ENCODE measurements at places on chromosomes 5 and 9.

DNA sequence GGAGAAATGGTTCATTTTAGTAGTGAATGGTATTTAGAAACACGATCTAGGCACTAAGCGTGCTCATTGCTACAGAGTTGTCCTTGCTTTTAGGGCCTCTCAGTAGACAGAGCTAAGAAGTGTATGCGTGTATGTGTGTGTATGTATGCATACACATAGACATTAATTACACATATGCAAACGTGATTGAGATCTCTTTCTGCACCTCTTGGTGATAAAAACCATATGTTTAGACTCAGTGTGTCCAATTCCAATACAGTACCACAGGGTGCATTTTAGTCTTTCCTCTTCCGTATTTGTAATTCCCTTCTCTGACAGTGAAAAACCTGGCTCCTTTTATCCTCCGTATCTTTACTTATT, 13.1 kb downstream of the TRIO start:
- H3K36me3 ChIP-seq, result no peaks in the 10 kb centered on the region
- DNase-seq, result no peak
- no peak overlapping the region for H3K4me3 ChIP-seq
- H3K4me1 ChIP-seq, result peaks cover 42% of the 10 kb centered on the region
- H3K27ac ChIP-seq, result no peak overlapping the region

DNA sequence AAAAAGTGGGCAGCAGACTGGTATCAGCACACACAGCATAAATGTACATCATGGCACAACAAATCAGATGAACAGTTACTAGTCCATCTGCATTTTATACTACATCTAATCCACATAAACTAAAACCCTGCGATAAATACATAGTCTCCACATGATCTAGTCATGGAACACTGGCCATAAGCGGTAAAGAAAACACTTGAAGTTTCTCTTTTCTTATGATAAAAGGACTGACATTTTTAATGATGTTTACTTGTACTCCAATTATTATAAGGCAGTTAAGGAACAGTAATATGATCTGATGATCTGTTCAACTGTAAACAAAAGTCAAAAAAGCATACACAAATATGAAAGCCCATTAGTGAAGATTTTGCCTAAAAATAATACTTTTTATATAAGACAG, 112.5 kb downstream of the MPDZ start:
- H3K4me1 ChIP-seq, result no peaks in the 10 kb centered on the region
- no peak overlapping the region for H3K4me3 ChIP-seq
- no peak overlapping the region for H3K27ac ChIP-seq
- no peaks in the 10 kb centered on the region for H3K36me3 ChIP-seq
- H3K27me3 ChIP-seq, result no peaks in the 10 kb centered on the region

DNA sequence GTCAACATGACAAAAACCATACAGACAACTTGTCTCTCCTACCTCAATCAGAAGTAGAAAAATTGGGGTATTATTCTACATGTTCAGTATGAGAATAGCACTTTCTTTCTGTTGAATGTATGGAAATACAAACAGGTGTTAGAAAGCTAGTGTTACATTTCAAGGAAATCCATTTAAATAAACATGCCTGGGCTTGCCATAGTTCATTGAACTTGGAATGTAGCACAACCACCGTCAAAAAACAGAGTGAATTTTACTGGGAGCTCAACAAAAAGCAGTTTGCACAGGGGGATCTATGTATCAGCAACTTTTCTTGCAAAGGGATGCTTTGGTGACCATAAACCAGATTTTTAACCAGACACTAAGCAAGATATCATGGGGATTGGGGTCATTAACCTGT, 307.9 kb upstream of the SMARCA2 start:
- no peaks in the 10 kb centered on the region for H3K36me3 ChIP-seq
- no peak overlapping the region for H3K27ac ChIP-seq
- peaks cover 4% of the 10 kb centered on the region for H3K27me3 ChIP-seq
- H3K4me3 ChIP-seq, result no peak overlapping the region

DNA sequence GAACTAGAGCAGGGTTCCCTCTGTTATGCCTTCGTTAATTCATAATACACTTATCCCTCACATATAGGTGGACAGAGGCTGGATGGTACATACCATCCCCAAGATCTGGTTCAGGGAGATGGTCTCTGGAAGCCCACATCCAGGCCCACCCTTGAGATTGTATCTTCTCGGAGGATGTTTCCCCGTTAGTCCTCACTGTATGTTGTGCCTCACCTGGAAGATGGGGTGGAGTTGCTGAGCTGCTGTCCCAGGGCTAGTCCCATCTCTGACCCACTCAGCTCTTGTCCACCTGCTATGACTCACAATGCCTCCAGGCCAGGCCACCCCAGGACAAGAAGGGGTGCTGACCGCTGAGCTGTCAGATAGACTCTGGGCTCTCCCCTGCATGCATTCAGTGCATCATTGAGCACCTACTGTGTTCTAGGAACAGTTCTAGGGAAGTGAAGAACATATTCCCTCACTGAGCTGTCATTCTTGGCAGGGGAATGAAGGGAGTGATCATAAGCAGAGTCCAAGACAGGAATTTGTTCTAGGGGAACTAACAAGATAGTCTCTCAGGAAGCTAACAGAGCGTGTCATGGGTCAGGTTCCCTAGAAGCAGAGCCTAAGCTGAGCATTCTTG, at the start of gene CBY3:
CBY3 (minus strand) TSS at position 255 of the 622 bp plus-strand sequence; CDS start at position 139, 116 bp downstream.
- no peaks in the 10 kb centered on the region for H3K36me3 ChIP-seq
- DNase-seq, result no peak
- H3K27me3 ChIP-seq, result no peaks in the 10 kb centered on the region
- H3K27ac ChIP-seq, result peak within 1 kb of the TSS; percentile 25
- H3K4me3 ChIP-seq, result peak within 1 kb of the TSS; percentile 75

- H3K36me3 ChIP-seq, result no peaks in the 10 kb centered on the region
- no peak overlapping the region for H3K4me3 ChIP-seq
- H3K27me3 ChIP-seq, result peaks cover 31% of the 10 kb centered on the region
- DNase-seq, result no peak
- no peak overlapping the region for H3K27ac ChIP-seq
Observed at GRCh38 chr5:170300361-170301013, 2.9 kb upstream of the LCP2 start.

DNA sequence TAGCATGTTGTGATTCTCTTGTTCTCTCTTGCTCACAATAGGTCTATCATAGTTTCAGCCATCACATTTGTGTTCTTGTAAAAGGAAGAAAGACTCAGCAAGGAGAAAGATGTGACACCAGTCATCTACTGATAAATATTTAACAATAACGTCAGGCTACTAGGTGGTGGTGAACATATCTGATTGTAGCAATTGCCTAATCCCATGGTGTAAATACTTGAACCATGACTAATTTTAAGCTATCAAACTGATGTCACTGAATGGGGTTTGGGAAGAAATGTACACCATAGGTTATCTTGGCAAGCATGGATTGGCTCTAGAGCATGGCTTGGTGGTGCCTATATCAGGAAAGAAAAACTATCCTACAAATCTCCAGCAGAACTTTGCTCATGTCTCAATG, 16.6 kb downstream of the DMRTA1 start:
- H3K36me3 ChIP-seq, result no peaks in the 10 kb centered on the region
- H3K4me3 ChIP-seq, result no peak overlapping the region
- DNase-seq, result no peak
- no peak overlapping the region for H3K27ac ChIP-seq
- H3K27me3 ChIP-seq, result peaks cover 34% of the 10 kb centered on the region

GRCh38 chr9:88772575-88772974, 218.7 kb upstream of the S1PR3 start:
- no peaks in the 10 kb centered on the region for H3K36me3 ChIP-seq
- peaks cover 13% of the 10 kb centered on the region for H3K4me1 ChIP-seq
- no peak for DNase-seq
- H3K27me3 ChIP-seq, result peaks cover 11% of the 10 kb centered on the region
- H3K4me3 ChIP-seq, result no peak overlapping the region

GRCh38 chr9:113380869-113381378, 4.1 kb upstream of the HDHD3 start:
- H3K27ac ChIP-seq, result peak overlapping the region; percentile 21
- no peaks in the 10 kb centered on the region for H3K27me3 ChIP-seq
- peaks cover 4% of the 10 kb centered on the region for H3K4me1 ChIP-seq
- no peak for DNase-seq

DNA sequence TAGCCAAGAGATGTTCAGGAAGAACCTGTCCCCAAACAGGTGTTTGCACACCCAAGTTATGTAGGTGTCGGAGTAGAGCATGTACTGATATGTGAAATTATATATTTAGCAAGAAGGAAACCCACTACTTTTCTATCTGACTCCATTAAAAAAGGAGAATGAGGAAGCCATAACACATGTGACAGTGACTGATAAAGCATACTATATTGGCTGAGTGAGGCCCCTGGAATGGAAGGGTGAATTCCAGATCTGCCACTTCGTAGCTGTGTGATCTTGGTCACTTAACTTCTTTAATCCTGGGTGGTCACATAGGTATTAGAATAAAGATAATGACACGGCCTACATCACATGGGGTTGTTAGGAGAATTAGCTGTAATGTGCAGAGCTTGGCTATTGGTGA, 116.0 kb upstream of the MAN2A1 start:
- H3K4me3 ChIP-seq, result no peak overlapping the region
- peaks cover 5% of the 10 kb centered on the region for H3K27me3 ChIP-seq
- no peak overlapping the region for H3K27ac ChIP-seq
- no peaks in the 10 kb centered on the region for H3K4me1 ChIP-seq
- no peak for DNase-seq
- H3K36me3 ChIP-seq, result no peaks in the 10 kb centered on the region

- no peak overlapping the region for H3K27ac ChIP-seq
- H3K4me3 ChIP-seq, result no peak overlapping the region
- H3K4me1 ChIP-seq, result peaks cover 3% of the 10 kb centered on the region
- H3K27me3 ChIP-seq, result peaks cover 2% of the 10 kb centered on the region
- DNase-seq, result no peak
Observed at GRCh38 chr5:68515514-68515913, 300.0 kb downstream of the PIK3R1 start.

DNA sequence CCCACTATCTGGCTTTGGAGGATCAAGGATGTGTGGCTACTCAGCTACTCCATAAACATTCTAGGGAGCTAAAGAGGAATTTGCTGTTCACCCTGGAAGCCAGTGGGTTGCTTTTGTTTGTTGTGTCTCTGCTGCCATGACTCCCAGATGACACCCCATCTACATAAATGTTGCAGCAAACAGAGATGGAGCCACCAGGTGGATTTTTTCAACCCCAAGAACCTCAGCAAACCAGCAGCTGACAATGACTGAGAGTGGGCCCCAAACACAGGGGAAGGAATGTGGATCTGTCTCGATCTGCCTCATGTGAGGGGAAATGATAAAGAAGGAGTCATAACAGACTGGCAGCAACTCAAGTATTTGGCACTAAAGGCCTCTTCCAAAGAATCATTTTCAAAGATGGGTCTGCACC, 132.7 kb upstream of the TNC start:
- no peaks in the 10 kb centered on the region for H3K27me3 ChIP-seq
- H3K4me1 ChIP-seq, result no peaks in the 10 kb centered on the region
- no peak overlapping the region for H3K27ac ChIP-seq
- no peak for DNase-seq
- H3K36me3 ChIP-seq, result no peaks in the 10 kb centered on the region

GRCh38 chr5:176608142-176608705, 1.7 kb downstream of the GPRIN1 start:
- H3K36me3 ChIP-seq, result no peaks in the 10 kb centered on the region
- H3K27me3 ChIP-seq, result peaks cover 15% of the 10 kb centered on the region
- DNase-seq, result no peak
- H3K4me3 ChIP-seq, result peak overlapping the region; percentile 97

DNA sequence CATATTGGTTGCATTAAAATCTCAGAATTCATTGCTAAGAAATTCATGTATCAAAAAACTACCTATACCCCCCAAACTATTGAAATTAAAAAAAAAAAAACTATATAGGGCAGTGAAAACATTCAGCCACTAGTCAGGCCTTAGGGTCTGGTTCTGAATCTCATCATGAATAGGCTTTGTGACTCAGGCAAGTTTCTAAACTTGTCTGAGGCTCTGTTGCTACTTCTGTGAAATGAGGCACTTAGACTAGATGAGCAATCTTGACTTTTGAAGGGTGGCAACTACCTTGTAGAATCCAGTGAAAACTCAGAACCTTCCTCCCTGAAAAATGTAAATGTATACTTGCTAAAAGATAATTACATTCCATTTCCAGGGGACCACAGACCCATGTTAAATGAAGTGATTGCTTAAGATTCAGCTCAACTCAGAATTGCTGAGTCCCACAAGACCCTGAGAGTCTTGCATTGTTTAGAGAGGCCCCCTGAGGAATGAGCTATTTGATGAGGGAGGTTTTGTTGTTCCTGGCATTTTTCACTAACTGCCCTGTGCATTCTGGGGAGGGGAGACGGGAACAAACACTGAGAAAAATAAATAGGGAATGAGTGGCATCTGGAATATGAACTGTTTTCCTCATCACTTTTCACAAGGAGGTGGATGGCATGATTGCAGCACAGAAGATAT, 29.5 kb downstream of the RAI14 start:
- no peaks in the 10 kb centered on the region for H3K27me3 ChIP-seq
- no peak overlapping the region for H3K27ac ChIP-seq
- H3K36me3 ChIP-seq, result no peaks in the 10 kb centered on the region
- H3K4me1 ChIP-seq, result no peaks in the 10 kb centered on the region
- DNase-seq, result no peak

DNA sequence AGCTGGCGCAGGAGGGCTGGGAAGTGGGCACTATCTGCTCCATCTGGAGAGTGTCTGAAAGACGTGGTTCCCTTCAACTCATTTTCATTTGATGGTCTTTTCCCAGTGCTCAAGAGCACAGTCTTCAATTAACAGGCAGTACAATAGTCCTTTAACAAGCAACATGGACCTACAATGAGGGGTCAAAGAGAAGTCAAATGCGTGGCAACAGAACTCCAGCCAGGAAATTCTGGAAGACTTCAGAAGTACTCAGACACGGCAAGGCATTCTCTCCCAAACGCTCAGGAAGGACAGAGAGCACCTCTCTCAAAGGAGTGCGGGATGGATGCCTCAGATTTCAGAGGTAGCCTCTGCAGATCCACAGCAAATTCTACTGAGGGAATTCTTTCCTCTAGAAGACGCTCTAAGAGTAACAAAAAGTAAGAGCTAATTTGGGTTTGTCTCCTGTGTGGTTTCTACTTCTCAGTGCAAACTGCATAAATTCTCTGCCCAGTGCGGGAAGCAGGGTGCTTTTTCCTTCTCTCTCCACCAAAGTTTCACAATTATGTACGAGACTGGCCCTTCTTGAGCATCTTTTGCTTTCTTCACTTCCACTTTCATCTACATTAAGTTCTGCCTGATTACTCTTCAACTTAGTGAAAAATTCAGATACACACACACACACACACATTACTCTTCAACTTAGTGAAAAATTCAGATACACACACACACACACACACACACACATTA, 56.4 kb downstream of the LHFPL2 start:
- H3K4me1 ChIP-seq, result peaks cover 29% of the 10 kb centered on the region
- DNase-seq, result no peak
- H3K36me3 ChIP-seq, result peaks cover 5% of the 10 kb centered on the region
- no peak overlapping the region for H3K27ac ChIP-seq
- no peak overlapping the region for H3K4me3 ChIP-seq
- no peaks in the 10 kb centered on the region for H3K27me3 ChIP-seq
